ENCODE measurements at places on chromosomes 2 and 18.

DNA sequence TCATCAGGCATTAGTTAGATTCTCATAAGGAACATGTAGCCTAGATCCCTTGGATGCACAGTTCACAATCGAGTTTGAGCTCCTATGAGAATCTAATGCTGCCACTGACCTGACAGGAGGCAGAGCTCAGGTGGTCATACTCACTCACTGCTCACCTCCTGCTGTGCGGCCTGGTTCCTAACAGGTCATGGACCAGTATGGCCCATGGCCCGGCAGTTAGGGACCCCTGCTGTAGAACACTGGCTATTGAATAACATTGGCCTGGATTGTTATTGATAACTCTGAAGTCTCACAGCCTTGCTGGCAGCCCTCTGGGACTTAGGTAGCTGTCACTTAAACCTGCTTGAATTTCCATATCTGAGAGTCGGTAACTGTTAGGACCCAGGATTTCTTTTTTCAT is 114.5 kb upstream of the ALPP start:
- no peak for DNase-seq

DNA sequence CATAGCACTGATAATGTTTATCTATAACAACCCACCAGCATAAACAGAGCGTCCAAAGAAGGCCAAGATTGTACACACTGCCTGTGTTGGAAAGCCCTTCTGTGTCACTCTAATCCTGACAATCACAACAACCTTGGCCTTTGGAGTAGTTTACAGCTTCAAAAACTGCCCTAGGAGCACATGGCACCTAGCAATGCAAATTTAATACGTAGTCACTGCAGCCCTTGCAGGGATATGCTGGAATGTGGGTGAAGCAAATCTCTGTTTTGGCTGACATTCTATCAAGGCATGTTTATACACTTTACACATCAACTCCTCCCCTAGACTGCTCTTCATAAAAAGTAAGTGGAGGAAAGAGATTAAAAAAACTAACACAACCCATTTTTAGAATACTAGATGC is 66.8 kb downstream of the GRB14 start:
- no peak for DNase-seq

DNA sequence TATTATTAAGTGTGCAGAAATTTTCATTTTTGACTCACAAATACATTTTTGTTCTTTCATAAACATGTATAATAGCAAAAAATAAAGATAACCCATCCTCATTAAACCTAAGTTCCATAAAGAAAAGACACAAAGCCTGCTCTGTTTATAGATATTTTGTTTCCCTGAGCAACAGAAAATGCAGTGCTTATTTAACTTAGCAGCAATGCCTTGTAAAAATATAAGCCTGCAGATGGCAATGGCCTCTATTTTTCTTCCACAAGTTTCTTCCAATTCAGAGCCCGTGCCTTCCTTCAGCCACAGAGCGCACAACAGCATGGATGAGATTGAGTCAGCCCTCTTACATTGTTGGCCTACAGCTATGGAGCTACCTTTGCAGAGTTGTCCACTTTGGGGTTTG is 43.6 kb downstream of the PKP4 start:
- no peak for DNase-seq

GRCh38 chr2:15298770-15299169 is 262.4 kb downstream of the NBAS start:
- no peak for DNase-seq

DNA sequence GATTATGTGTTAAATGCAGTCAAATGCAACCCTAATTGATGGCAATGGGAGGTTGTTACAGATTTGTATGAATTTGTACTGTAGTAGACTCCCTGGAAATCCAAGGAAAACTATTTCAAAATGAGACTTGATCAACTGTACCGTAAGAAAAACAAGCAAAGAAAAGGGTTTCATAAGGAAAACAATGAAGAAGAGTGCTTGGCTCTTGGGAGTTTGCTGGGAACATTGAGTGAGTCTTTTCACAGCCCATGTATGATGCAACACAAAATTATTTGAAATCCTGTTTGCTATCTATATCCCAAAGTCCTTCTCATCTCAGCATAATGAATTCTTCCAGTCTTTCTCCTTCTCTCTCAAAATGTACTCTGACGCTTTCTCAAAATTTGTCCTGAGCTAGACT is 67.0 kb upstream of the OSR1 start:
- no peak for DNase-seq

DNA sequence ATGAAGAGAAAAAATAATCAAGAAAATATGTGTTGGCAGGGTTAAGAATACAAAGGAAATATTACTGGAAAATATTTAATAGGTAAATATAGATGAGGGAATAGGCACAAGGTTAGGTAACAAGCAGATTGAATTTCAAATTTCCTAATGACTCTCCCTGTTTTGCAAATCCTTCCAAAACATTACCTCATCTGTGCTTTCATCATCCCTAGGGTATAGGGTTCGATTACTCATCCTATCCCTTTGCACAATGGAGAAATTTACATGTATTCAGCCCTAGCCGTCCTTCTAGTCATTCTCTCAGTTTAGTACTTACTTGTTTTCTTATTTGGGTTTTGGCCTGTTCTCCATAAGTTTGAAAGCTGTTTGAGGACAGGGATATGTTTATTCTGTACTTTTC is 864.6 kb upstream of the FSHR start:
- DNase-seq, result no peak

GRCh38 chr2:25714740-25715139 is 41.4 kb upstream of the DTNB start:
- DNase-seq, result no peak

DNA sequence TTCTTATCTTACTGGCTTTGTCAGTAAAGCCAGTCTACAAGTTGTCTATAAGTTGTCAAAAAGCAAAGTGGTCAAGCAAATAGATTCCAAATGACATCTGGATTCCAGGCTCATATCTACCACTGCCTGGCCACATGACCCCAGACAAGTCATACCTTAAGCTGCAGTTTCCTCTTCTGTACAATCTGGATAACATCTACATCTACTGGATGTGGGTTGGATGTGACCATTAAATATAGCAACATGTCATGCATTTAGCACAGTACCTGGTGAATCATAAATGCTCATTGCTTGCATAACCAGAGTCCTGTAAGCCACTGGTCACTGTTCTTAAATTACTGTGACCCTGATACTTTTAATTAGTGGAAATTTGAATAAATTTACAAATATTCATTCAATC is 16.8 kb downstream of the COBLL1 start:
- DNase-seq, result no peak

DNA sequence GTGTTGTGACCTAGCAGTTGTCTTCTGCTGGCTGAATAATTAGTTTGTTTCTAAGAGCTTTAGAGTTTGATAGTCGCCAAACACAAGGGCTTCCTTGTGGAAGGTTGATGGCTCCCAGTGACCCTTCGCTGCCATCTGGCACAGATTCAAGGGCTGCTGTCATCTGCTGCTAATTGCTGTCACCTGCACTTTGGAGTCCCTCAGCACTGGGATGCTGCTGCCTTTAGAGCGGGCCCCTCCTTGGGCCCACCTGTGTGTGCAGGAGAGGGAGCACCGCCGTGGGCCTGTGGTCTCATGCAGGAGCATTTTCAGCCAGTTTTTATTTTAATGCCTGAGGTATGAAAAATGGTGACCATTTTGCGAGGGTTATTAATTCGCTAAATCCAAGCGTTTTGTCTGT is 154.0 kb upstream of the NFATC1 start:
- no peak for DNase-seq

DNA sequence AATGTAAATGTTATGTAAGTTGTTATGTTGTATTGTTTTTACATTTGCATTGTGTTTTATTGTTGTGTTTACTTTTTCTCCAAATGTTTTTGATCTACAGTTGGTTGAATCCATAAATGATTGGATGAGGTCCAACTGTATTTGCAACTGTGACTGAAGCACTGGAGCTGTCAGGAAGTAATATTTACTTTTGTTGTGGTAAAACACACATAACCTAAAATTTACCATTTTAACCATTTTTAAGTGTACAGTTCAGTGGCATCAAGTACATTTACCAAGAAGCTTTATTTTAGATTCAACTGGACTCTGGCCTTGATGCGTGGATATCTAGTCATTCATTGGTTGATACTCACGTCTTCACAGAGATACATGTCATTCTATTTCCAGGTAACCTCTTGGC is 181.8 kb downstream of the THADA start:
- DNase-seq, result no peak

DNA sequence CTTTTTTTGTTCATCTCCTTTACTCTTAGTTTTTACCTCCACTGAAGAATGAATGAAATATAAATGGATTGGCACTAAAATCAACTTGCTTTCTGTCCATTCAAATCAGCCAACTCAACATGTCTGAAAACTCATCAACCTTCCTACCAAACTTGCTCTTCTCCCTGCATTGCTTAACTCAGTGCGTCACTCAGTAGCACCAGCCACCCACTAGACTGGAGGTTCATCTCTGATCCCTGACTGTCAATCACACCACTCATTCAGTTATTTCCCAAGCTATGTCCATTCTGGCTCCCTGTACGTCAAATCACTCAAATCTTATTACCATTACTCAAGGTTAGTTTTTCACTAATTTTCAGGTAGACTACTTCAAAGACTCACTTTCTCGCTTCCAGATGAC is 75.2 kb upstream of the RBMS1 start:
- DNase-seq, result no peak

DNA sequence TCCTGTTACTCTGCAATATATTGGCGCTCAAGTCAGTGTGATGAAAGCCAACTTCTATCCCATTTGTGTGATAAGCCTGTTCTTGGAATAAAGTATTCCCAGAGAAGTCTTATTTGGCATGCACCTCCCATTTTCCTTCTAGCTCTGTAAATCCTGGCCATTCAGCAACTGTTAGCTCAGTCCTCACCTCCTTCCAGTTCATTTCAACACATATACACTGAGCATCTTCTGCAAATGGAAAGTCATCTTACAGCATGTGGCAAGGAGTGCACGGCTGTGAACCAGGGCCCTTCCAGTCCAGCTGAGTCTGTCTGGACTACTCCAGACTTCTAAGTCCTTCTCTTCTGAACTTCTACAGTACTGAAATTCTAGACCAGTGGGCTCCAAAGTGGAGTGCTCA is 53.1 kb downstream of the SPATS2L start:
- DNase-seq, result no peak

DNA sequence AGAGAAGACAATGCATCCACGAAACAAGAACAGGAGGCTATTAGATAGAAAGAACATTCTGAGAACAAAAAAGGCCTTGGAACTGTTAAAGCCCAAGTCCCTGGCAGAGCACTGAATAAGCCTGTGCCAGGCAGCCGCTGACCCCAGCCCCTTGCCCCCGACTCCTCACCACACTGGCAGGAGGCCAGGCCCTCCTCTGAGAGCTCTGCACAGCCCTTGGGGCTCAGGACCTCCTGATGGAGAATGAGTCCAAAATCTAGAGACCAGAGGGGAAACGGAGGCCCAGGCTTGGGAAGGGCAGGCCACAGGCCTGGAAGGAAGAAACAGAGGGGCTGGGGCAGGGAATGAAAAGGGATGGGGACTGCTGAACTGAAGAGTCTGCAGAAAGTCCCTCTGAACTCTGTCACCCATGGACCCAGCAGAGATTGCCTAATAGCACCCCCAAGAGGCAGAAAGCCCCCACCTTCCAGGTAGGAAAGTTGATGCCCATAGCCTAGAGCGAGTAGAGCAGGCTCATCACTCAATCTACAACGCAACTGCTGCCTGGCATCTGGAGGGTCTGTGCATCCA is 18.3 kb upstream of the TNS1 start:
- no peak for DNase-seq

- no peak for DNase-seq
Observed at GRCh38 chr2:160411167-160411566, 82.4 kb downstream of the RBMS1 start.

GRCh38 chr2:176687944-176688343 is 418.7 kb downstream of the MTX2 start:
- no peak for DNase-seq

GRCh38 chr2:224999754-225000153 is 42.5 kb downstream of the DOCK10 start:
- DNase-seq, result no peak

GRCh38 chr2:54212456-54212855 is 43.6 kb downstream of the TSPYL6 start:
- no peak for DNase-seq

- no peak for DNase-seq
Observed at GRCh38 chr2:240955306-240956170, 42.9 kb upstream of the SNED1 start.

DNA sequence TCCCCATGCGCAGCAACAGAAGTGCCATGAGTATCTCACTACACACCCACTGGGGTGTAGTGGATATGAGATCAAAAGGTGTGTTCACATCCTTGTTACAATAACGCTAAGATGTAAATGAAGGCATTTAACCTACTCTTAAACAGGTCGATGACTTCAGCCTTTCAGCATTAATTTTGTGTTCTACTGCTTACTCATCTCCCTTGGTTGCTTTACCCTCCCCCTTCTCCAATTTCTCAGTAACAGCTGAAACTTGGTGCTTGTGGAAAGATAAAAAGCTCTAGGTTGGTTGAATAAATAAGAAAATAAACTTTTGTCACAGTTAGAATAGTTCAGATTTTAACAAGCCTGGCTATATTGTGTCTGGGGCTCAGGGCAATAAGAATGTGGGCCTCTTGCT is 147.5 kb upstream of the SESTD1 start:
- no peak for DNase-seq

- DNase-seq, result no peak
Observed at GRCh38 chr2:34254272-34254878, 655.3 kb upstream of the FAM98A start.

DNA sequence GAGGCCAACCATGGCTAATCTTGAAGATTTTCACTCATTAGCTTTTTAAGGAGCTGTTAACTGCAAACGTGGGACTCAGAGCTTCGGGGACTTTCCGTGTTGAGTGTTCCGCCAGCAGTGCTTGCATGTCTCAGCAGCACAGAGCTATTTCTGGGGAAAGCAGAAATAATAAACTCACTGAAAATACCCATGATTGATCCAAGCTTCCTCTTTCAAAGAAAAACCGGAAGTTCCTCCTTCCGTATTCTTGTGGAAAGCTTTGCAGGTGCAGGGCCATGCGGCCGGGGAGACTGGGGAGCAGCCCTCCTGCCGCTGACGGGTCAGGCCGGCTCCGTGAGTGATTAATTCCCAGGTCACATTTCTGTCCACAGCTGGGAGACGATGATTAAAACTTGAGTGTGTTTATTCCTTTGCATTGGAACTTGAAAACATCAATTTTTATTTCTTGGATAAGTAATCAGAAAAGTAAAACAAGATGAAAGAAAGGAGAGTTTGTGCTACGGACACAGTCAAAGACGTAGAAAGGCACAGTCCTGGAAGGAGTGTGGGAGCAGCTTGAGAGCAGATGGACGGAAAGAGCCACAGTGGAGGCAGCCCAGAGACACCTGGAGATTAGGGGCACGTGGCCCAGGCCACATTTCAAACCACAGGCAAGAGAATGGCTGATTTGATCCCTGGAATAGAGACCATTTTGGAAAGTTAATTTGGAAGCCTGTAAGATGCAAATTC is 54.2 kb upstream of the CTDP1 start:
- no peak for DNase-seq

GRCh38 chr2:38690499-38691420 is 24.8 kb downstream of the GALM start:
- DNase-seq, result no peak

- no peak for DNase-seq
Observed at GRCh38 chr2:218708086-218708485, 2.5 kb upstream of the TTLL4 start.
